ENCODE measurements at places on chromosomes 7 and 10. TPM values are rescaled to one million over a fixed set of nuclear protein-coding genes. Genes with fewer than 3 reads are reported as not detected.

DNA sequence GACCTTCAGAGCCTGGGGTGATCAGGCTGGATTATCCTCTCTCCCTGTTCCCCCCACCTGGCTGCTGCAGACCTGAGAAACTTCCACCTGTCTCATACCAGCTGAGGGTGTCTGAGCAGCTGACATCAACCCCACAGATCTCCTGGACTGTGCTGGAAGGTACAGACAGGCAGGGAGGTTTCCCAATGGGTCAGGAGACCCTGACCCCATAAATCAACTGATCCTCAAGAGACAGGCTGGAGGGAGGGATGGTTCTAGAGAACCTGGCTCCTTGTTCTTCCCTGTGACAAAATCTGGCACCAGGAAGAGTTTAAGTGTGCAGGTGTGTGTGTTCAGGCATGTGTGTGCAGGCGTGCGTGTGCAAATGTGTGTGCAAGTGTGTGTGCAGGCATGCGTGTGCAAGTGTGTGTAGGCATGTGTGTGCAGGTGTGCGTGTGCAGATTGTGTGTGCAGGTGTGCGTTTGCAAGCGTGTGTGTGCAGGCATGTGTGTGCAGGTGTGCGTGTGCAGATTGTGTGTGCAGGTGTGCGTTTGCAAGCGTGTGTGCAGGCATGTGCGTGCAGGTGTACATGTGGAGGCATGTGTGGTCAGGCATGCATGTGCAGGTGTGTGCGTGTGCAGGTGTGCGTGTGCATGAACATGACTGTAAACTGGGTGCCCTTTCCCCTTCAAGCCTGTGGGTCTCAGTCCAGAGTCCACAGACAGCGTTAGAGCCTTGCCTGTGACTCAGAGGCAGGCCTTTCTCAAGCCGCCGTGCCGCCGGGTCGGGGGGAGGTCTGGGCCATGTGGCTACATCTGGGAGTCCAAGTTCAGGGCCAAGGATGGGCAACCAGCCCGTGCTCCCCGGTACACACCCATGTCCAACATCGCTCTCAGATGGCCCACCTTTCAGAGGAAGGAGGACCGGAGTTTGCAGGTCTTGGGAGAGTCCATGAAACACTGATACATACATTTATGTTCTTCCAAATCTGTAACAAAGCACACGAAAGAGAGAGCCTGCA lies 50.1 kb upstream of the ELN start:
- no peak for DNase-seq
- H3K27me3 ChIP-seq, result no peaks in the 10 kb centered on the region
- no peaks in the 10 kb centered on the region for H3K36me3 ChIP-seq

DNA sequence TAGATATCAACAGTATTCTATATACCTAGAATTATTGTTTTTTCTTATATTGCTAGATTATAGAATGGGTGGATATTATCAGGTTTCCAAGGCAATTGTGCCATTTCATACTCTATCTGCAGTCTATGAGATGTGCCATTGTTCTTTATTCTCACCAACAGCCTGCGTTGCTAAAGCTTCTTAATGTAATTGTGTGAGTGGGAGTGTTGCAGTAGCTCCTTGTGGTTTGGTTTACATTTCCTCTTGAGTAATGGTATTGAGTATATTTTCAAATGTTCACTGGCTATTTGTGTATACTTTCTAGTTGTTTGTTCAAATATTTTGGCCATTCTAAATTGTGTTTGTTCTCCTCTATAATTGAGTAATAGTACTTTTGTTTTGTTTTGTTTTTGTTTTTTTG lies 199.2 kb downstream of the TFEC start:
- no peaks in the 10 kb centered on the region for H3K27me3 ChIP-seq
- no peaks in the 10 kb centered on the region for H3K36me3 ChIP-seq
- no peaks in the 10 kb centered on the region for H3K4me1 ChIP-seq
- no peak overlapping the region for H3K27ac ChIP-seq
- H3K4me3 ChIP-seq, result no peak overlapping the region
- no peak for DNase-seq

GRK5 gene
- 52.8 TPM for total RNA-seq

CCL26 gene
- total RNA-seq, result 0.49 TPM
